ENCODE measurements at places on chromosomes 2 and 18. TPM values are rescaled to one million over a fixed set of nuclear protein-coding genes. Genes with fewer than 3 reads are reported as not detected.

Gene TMEM178A
- total RNA-seq = 6.6 TPM

Gene ADCY3
- 306 TPM for total RNA-seq

GRCh38 chr18:9048808-9049494, 53.5 kb upstream of the NDUFV2 start:
- no peak for DNase-seq

Gene COLEC12
- 19.3 TPM for total RNA-seq

DNA sequence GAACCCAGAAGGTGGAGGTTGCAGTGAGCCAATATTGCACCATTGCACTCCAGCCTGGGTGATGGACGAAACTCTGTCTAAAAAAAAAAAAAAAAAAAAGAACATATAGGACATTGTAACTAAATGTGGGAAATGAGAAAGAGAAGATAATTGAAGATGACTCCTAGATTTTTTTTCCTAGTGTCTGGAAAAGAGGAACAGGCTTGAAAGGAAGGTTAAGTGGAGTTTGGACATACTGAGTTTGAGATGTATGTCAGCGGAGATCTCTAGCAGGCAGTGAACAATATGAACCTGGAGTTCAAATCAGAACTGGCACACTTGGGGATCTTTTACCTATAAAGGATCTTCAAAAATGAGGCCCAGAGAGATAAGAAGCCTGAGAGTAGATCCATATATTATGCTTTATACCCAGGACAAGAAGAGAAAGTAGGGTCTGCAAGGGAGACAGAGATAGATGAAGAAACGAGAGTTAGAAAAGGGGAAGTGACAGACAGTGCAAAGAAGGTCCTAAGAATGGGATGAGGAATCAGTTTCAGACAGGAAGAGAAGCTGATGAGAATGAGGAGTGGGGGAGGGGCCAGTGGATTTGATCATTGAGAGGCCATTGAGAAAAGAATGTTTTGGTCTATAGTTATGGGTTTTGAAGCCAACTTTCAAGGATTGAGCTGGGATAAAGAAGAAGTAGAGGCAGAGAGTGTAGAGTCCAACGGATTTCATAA, 46.9 kb upstream of the CD28 start:
- DNase-seq = no peak

Data from sciatic nerve (tissue), 2 donors.